ENCODE measurements at places on chromosomes 2 and 18.

DNA sequence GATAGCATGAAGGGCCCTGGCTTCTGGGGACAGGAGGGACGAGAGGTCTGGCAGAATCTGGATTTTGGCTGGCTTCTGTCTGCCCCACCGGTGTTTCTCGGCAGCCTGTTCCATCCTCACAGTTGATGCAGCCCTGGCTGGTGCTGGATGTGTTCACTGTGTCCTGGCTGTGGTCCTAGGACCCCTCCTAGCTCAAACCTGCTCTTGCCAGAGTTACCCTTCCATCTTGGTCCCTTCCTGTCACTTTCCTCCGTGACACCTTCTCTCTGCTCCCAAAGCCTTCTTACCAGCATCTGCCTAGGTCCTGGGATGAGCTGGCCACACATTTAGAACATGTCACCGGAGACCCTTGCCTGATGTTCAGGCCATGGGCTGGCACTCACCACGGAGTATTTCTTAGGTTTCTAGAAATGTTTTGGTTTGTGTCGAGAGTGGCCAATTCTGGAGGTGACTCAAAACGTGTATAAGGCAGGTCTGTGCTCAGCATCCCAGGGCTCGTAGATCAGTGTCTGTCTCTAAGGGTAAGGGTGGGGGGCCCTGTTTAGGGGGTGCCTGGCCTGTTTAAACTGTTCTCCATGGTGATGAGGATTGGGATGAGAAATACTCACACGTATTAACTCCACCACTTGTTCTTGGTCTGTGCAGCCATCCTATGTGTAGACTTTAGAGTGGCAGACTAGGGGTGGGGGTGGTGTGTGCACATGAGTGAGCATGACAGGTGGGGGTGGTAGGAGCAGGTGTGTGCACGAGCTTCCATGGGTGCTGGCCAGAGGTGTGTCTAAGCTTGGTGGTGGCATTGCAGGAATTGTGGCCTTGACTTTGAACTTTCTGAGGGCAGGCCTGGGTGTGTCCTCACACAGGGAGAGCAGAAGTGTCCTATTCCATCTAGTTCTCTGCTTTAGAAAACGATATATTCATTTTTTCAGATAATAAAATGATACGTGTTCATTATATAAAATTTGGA is 162.7 kb downstream of the DYSF start:
- no peak for DNase-seq

- peak; percentile 56 for DNase-seq
Observed at GRCh38 chr2:164903204-164903603, 52.1 kb downstream of the SLC38A11 start.

GRCh38 chr2:3597567-3597966 is 2.7 kb downstream of the COLEC11 start:
- DNase-seq: no peak

GRCh38 chr2:62303788-62304187 is 107.9 kb downstream of the B3GNT2 start:
- no peak for DNase-seq

GRCh38 chr18:10946058-10946457 is 203.3 kb downstream of the PIEZO2 start:
- no peak for DNase-seq

GRCh38 chr2:128304715-128305554 is 13.7 kb downstream of the HS6ST1 start:
- DNase-seq: peak; percentile 91

- DNase-seq: no peak
Observed at GRCh38 chr2:16643099-16643498, 22.5 kb downstream of the CYRIA start.

GRCh38 chr2:19667085-19667484 is 234.7 kb downstream of the TTC32 start:
- DNase-seq: peak; percentile 2

- DNase-seq: no peak
Observed at GRCh38 chr2:179273461-179273962, 8.9 kb upstream of the SESTD1 start.

DNA sequence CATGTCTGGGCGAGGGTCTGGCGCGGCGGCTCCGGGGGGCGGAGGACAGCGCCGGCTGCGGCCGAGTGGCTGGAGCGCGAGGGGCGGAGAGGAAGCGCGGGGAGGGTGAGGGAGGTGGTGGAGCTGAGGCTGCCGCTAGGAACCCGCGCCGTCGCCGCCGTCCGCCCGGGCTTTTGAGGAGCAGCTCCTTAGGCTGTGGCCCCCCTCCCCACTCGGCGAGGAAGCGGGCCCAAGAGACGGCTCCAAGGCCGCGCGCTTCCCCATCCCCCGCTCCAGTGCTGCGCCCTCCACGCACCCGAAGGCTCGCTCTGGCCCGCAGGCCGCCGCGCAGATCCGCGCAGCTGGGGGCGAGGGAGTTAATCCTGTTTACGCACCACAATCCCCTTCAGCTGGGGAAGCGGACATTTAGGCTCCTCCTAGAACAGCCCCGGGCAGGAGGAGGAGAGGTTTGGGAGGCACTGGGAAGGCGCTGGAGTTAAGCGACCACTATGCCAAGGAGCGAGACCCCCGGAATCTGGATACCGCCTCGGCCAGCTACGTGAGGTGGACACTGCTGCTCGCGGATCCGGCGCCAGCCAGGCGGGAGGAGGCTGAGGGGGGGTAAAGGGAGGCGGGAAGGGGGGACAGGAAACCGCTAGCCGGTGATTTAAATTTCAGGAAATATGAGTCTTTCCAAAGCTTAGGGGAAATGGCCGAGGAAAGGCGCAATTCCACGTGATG is at the start of gene CNRIP1:
Gene CNRIP1, minus strand, starts transcription at position 552 of the 720 bp plus-strand sequence. Its CDS starts 549 bp downstream, at position 3.
- peak; percentile 88 for DNase-seq

- no peak for DNase-seq
Observed at GRCh38 chr2:137357634-137358033, 592.3 kb downstream of the THSD7B start.

DNA sequence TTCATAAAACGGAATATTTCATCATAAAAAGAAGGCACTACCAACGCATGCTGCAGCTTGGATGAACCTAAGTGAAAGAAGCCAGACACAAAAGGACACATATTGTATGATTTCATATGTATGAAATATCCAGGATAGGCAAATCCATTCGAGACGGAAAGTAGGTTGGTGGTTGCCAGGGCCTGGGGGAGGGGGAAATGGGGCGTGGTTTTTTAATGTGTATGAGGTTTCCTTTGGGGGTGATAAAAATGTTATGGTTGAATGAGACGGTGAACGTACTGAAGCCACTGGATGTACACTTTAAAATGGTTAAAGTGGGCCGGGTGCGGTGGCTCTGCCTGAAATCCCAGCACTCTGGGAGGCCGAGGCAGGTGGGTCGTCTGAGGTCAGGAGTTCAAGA is 20.0 kb upstream of the SPATA3 start:
- no peak for DNase-seq

GRCh38 chr2:90209806-90210205 is 1518.3 kb downstream of the RPIA start:
- DNase-seq: no peak

GRCh38 chr2:133633881-133634409 is 65.7 kb upstream of the NCKAP5 start:
- DNase-seq: no peak

- DNase-seq: no peak
Observed at GRCh38 chr2:84854850-84855249, 26.0 kb downstream of the TRABD2A start.

DNA sequence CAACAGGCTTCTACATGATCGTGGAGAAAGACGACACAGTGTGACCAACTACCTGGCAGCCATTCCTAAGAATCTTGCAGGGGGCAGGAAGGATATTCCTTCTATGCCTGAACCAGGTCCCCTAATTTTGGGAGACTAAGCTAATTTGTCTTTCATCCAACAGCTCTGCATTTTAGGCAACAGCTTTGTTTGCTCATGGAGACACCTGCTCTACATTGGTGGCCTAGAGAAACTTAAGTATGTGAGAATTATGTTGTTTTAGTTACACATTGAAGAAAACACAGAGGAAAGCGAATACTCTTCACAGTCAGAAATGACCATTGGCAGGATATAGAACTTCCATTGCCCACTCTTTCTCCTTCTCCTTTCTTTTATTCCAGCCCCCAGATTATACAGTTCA is 75.2 kb downstream of the ASXL3 start:
- DNase-seq: no peak

GRCh38 chr2:111053266-111053665 is 67.4 kb upstream of the BCL2L11 start:
- no peak for DNase-seq

GRCh38 chr2:1931003-1931914 is 186.9 kb upstream of the PXDN start:
- DNase-seq: no peak

GRCh38 chr2:12068796-12069538 is 322.5 kb downstream of the LPIN1 start:
- no peak for DNase-seq

GRCh38 chr2:135829378-135830135 is 7.4 kb downstream of the LCT start:
- peak; percentile 60 for DNase-seq

GRCh38 chr2:52117299-52117698 is 1085.4 kb upstream of the NRXN1 start:
- DNase-seq: no peak

- DNase-seq: no peak
Observed at GRCh38 chr2:73107211-73107926, 5.4 kb downstream of the RAB11FIP5 start.
